ENCODE measurements at places on chromosomes 6 and 20. TPM values are rescaled to one million over a fixed set of nuclear protein-coding genes. Genes with fewer than 3 reads are reported as not detected.

- no peak overlapping the region for H3K27ac ChIP-seq
- no peaks in the 10 kb centered on the region for H3K4me1 ChIP-seq
- H3K36me3 ChIP-seq: no peaks in the 10 kb centered on the region
- no peaks in the 10 kb centered on the region for H3K27me3 ChIP-seq
- no peak overlapping the region for H3K4me3 ChIP-seq
- DNase-seq: no peak
Measured at GRCh38 chr6:133571681-133572080, 317.2 kb upstream of the TCF21 start.

The TBPL1 gene
- total RNA-seq: 29.1 TPM

GRCh38 chr6:134690048-134690447 is 259.9 kb downstream of the ALDH8A1 start:
- H3K27me3 ChIP-seq: no peaks in the 10 kb centered on the region
- no peak for DNase-seq
- H3K27ac ChIP-seq: no peak overlapping the region

The ADA gene
- total RNA-seq: 3.1 TPM

DNA sequence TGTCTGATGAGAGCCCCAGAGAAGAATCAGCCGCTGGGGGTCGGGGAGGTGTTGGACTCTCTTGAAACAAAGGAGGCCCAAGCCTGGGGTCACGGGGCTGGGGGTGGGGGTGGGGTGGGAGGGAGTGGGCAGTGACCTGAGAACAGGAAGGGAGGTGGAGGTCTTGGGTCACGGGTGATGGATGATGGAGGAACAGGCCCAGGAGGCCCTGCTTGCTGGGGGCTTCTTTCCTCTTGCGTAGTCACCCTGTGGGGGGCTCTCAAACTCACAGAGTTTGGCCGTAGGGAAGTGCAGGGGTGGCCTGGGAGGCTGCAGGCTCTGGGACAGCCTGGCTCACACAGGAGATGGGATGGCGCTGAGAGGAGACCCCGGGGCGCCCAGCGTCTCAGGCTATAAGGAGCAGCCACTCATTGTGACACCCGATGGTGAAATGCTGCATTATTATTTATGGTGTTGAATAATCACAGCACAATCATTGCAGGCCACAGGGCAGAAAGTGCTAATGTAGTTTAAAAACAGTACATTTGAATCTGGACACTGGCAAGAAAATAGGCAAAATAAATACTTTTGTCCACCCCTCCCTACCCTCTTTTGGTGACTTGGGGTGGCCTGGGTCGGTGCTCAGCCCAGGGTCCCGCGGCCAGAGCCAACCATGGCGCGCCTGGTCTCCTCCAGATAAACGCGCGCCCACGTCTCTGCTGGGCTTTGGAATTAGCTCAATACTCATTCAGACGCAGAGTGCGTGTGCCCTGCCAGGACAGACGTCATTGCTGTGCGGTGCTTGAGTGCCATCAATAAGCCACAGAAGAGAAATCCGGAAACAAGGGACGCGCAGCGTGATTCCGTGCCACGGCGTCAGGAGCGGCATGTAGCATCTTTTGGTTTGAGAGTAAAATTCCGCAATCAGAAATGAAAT is 27.3 kb upstream of the BHLHE23 start:
- H3K27me3 ChIP-seq: peaks cover 6% of the 10 kb centered on the region
- H3K4me1 ChIP-seq: no peaks in the 10 kb centered on the region
- DNase-seq: no peak
- no peak overlapping the region for H3K4me3 ChIP-seq

GRCh38 chr6:66662196-66662595 is 955.2 kb upstream of the EYS start:
- no peak overlapping the region for H3K27ac ChIP-seq
- no peaks in the 10 kb centered on the region for H3K27me3 ChIP-seq
- H3K4me1 ChIP-seq: no peaks in the 10 kb centered on the region
- no peak overlapping the region for H3K4me3 ChIP-seq
- no peak for DNase-seq
- H3K36me3 ChIP-seq: peaks cover 9% of the 10 kb centered on the region

DNA sequence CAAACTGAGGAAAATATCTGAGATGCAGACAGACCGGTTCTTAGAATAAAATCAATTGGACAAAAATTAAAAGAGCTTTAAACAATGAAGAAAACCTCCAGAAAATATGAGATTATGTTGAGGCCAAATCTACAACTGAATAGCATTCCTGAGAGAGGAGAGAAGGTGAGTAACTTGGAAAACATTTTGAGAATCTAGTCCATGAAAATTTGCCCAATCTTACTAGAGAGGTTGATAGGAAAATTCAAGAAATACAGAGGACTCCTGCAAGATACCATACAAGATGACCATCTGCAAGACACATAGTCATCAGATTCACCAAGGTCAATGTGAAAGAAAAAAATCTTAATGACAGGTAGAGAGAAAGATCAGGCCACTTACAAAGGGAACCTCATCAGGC is 437.7 kb upstream of the ADGRB3 start:
- DNase-seq: no peak
- H3K27ac ChIP-seq: no peak overlapping the region
- no peaks in the 10 kb centered on the region for H3K4me1 ChIP-seq
- H3K36me3 ChIP-seq: no peaks in the 10 kb centered on the region
- H3K27me3 ChIP-seq: no peaks in the 10 kb centered on the region
